ENCODE measurements at places on chromosomes 7 and 10.

DNA sequence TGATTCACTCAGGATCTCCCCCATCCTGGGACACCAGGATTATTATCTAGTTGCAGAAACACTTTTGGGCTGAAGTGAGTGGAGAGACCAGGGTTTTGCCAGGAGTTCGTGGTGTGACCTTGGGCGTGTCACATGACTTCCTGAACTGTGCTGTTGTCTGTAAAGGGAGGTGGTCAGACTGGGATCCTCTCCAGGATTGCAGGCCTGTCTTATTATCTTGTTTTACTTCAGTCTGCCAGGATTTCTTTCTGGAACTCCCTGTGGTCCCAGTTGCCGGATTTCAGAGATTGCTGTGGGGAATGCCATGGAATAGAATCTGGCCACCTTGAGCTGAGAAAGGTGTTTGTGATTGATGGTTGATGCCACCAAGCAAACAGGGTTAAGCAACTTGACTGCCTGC is 35.8 kb downstream of the CRCP start:
- DNase-seq: no peak

DNA sequence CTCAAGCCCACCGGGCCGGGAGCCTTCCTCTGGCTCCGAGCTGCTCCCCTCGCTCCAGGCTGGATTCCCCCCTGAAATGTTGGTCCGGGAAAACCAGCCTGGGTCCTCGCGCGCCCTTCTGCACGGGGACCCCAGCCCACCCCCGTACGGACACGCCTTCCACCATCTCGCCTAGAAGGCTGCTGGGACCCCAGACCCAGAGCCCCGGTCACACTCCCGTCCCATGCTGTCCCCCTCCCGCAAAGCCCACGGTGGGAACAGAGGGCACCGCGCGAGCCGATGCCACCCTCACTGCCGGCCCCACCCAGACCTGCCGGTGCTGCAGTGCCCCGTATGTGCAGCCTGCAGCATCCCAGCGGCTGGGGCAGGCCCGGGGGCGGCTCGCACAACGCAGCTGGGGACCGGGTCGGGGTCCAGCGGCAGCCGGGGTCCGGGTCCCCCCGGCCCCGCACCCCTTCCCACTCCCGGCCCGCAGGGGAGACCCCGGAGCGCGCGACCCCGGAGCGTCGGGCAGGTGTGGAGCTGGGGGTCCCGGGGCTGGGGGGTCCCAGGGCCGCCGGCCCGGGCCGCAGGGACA is 871 bp downstream of the SPOCK2 start:
- DNase-seq: peak; percentile 46

DNA sequence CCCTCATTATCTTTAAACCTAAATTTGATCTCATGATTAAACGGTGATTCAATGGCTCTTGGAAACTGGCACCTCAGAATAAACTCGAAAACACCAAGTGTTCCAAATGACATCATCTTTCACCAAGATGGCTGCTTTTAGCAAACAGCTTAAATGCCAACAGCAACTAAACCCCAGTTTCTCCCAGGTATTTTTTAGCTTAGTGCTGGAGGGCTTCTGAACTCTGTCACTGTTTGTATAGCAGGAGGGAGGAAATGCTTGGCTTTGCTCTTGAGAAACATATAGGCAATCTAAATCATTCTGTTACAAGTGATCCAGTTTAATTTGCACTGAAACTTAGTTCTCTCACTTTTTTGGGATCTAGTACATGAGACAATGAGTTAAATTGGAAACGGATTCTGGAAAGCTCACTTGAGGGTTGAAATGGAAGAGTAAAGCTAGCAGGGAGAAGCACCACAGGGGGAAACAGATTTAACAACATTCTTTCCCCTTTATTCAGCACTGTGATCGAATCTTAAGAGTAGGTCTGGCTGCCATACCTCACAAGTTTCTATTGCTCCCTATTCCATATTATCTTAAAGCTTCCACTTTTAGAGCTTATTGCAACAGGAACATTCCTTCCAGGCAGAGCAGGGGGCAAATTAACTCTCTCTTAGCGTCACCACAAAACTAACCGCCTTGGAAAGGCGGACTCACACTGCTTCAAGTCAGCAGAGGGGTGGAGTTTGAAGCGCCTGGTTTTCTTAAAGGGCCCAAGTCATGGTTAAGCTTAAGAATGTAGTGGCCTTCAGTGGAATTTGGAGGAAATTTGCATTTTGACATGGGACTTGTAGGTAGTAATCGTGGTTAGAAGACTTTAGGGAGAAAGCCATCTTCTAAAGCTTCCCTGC is 1.8 kb upstream of the CCDC6 start:
- no peak for DNase-seq

DNA sequence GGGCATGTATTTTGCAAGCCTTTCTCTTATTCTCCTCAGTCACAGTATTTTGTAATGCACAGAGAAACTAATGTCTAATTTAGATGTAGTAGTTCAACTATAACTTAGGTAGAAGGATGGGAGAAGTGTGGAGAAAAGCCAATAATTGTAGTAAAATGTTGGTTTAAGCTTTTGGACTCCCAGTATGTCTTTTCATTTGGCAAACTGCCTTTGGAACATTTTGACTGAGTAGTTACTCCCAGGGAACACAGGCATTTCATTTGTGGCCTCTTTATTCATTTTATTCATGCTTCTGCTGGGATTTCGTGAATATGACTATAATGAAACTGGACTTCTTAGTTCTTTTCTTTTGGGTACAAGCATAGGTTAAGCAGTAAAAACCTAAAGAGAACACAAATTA is 79.0 kb downstream of the EXOC4 start:
- no peak for DNase-seq

GRCh38 chr7:128743112-128743772 is 4.1 kb downstream of the CALU start:
- DNase-seq: no peak

GRCh38 chr10:58275908-58276307 is 6.9 kb downstream of the CISD1 start:
- no peak for DNase-seq

GRCh38 chr10:80413271-80413996 is 5.1 kb downstream of the PRXL2A start:
- no peak for DNase-seq

DNA sequence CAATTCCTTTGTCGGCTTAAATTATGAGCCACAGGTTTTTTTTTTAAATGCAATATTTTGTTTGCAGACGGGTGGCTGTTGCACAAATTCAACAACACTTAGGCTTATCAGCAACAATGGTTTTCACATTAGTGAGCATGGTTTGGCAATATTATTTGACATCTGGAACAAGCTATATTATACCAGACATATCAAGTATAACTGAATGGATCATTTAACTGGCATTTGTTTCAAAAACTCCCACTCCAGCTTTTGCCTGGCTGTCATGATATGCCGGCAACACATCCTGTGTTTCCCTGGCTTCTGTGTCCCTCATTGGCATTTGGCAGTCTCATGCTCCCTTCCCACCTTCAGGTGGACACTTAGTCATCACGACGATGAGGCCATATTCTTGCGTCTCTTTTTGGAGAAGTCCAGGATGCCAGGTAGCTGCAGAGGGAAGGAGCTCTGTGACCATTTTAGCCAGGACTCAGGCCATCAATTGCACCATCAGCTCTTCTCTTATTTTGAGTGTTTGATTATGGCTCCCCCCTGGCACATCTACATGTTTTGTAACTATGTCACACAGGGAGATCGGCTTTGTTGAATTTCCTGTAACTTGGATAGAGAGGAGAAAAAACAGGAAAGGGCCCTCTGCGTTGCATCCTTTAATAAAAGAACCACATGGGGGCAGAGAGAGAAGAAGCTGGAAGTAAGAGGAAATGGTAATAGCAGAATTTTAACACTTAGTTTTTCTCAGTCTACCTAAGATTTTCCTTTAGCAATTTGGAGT is 413.9 kb downstream of the LRMDA start:
- no peak for DNase-seq

- no peak for DNase-seq
Observed at GRCh38 chr10:22086730-22087401, 83.3 kb upstream of the DNAJC1 start.

GRCh38 chr7:128030654-128031611 is at the start of gene LRRC4:
LRRC4 (minus strand) TSS chr7:128031437; CDS start chr7:128030640, 797 bp downstream.
- no peak for DNase-seq

DNA sequence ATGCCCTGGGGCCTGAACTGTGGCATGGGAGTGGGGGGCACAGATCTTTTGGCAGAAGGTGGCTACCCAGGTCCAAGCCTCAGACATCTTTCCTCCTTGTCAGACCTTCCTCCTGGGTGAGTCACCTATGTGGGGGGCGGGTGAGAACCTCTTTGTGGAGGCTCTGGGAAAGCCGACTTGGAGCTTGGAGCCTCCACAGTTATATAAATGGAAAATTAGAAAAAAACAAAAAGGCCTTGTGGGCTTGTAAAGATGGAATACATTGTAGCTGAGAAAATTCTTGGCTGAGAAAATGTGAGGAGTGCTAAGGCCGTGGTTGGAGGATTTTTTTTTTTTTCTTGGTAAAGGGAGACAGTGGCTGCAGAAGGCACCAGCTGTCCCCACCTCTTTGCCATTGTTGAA is 292.5 kb downstream of the CCDC3 start:
- no peak for DNase-seq

DNA sequence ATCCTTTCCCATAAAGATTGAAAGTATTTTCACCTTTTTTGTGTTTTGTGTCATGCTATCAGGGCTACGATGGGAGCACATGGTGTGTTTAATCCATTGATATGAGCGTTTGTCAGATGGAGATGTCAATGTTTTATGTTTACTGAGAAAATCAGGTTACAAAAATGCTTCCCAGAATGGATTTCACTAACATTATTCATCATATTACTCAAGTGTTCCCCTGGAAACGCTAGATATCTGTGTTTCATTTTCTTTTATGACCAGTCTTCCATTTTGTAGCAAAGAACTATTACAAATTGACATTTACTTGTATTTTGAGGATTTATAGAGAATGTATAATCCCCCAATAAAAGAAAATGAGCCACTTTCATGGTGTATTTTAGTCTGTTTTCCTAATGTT is 293.5 kb upstream of the AKR1E2 start:
- no peak for DNase-seq

- DNase-seq: no peak
Observed at GRCh38 chr10:70834021-70834420, 18.3 kb downstream of the SGPL1 start.

DNA sequence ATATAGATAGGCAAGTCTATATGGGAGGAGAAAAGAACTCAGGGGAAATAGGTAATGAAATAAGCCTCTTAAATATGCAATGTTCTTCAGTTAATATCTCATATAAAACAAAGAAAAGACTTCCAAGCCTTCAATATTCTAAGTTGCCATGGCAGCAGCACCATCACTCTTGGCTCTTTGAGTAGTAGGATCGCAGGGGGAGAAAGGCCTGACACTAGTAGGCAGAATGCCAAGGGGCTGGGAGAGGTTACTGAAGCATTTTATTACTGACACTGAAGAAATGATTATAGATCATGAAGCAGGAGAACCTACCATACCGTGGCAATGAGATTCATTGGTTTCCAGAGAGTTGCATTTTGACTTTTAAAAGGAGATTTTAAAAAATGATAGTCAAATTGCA is 193.9 kb downstream of the NXPH1 start:
- DNase-seq: no peak

GRCh38 chr10:14674376-14675050 is 100.2 kb downstream of the FAM107B start:
- no peak for DNase-seq

DNA sequence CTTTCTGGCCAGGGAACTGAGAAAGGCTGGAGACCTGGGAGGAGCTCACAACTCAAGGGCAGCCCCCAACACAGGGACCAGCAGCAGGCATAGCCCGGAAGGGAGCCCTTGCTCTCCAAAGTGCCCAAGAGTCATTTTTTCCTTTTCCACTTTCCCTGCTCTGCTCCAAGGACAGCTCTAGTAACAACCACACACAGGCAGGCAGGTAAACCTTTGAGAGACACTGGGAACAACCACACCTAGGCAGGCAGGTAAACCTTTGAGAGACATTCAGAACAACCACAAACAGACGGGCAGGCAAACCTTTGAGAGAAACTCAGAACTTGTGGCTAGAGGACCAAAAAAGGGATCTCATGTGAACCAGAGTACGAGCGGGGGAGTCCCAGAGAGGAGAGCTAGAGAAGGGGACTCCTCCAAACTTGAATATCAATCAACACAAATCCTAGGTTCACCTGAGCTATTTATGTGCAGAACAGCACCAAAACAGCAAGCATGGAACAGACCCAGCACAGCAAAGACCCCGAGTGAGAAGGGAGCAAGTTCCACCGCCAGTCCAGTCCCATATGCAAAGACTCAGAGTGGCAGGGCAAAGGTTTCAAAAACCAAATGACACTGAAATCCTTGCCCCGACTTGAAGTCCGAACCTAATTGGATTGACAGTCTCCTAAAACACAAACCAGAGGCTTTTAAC is 33.6 kb upstream of the GUSB start:
- DNase-seq: no peak

GRCh38 chr7:37196676-37197075 is 252.0 kb downstream of the ELMO1 start:
- DNase-seq: no peak

DNA sequence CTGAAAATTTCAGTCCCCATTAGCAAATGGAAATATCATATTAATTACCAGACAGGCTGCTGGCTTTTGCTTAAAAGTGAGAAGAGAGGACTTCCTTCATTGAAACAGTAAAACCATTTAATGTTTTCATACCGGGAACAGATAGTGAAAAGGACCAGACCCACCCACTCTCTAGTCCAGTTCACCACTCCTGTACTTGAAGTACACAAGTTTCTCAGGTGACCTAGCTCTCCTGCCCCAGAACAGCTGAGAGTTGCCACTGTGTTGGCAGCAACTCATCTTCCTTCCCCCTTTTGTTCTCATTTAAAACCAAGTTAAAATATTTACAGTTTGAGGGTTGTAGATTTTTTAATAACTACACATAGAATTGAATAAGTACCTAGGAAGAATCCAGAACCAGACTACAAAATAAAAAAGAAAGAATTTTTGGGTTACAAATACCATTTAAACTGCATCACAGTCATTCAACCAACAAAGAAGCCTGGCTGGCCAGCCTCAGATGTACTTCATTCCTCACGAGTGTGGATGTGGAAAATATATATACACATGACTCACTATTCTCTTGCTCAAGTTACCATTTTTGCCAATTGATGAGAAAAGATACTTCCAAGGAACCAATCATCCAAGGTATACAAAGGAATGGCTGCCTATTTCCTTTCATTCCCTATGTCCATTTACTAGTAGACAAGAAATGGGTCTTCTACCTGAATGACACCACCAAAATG is 68.1 kb downstream of the VPS41 start:
- DNase-seq: no peak

DNA sequence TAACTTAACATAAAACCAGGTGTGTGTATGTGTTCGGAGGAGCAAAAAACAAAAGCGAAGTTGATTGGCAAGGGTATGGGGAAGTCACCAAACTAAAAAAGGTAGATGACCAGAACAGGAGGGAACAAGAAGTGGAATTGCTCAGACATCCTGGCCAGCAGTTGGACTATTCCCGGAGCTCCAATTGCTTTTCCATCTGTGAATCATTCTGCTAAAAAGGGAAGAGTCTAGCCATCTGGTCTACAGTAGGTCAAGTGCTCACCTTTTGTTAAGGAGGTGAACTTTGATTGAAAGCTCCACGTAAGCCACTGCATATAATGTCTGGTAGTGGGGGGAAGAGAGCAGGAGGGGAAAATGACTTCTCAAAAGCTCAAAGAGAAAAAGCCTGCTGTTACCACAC is 50.0 kb upstream of the BET1 start:
- no peak for DNase-seq

GRCh38 chr7:4134204-4134603 is 547.9 kb upstream of the FOXK1 start:
- DNase-seq: no peak
